ENCODE measurements at places on chromosomes 16 and 17. TPM values are rescaled to one million over a fixed set of nuclear protein-coding genes. Genes with fewer than 3 reads are reported as not detected.

The TCAP gene
- 4,725 TPM for total RNA-seq

The KRT20 gene
- total RNA-seq = not detected

The ASGR1 gene
- total RNA-seq = 0.54 TPM

The SLC13A2 gene
- total RNA-seq = not detected

The PABPN1L gene
- not detected for total RNA-seq

The RABEP1 gene
- total RNA-seq = 65.2 TPM
